Stimulated activated CD4-positive, alpha-beta T cell treated with anti-CD3 and anti-CD28 coated beads, Interleukin-15, amount 100 ng/mL, for 1 hour (primary cell): ENCODE measurements at places on chromosomes 11 and 22.

DNA sequence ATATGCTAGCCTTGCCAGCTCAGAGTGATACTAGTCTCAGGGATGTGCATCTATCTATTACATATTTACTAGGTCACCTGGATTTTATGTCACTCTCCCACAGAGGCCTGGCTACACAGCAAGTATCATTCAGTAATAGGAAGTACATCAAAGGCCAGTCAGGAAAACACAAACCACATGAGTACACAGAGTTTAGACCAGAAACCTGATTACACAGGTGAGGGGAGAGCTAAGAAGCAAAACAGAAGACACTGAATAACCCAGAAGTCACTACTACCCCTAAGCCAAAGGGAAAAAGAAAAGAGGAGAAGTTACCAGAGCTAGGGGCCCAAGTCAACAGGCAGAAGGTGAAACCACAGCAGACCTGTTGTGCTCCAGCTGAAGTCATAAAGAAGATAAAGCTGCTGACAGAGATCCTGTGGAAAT lies 13.3 kb downstream of the LPXN start:
- DNase-seq, result no peak

- DNase-seq, result peak; percentile 19
Measured at GRCh38 chr22:39343259-39344045, 6.3 kb upstream of the SYNGR1 start.

GRCh38 chr22:23063539-23064380 lies 6.6 kb upstream of the GNAZ start:
- DNase-seq, result no peak

DNA sequence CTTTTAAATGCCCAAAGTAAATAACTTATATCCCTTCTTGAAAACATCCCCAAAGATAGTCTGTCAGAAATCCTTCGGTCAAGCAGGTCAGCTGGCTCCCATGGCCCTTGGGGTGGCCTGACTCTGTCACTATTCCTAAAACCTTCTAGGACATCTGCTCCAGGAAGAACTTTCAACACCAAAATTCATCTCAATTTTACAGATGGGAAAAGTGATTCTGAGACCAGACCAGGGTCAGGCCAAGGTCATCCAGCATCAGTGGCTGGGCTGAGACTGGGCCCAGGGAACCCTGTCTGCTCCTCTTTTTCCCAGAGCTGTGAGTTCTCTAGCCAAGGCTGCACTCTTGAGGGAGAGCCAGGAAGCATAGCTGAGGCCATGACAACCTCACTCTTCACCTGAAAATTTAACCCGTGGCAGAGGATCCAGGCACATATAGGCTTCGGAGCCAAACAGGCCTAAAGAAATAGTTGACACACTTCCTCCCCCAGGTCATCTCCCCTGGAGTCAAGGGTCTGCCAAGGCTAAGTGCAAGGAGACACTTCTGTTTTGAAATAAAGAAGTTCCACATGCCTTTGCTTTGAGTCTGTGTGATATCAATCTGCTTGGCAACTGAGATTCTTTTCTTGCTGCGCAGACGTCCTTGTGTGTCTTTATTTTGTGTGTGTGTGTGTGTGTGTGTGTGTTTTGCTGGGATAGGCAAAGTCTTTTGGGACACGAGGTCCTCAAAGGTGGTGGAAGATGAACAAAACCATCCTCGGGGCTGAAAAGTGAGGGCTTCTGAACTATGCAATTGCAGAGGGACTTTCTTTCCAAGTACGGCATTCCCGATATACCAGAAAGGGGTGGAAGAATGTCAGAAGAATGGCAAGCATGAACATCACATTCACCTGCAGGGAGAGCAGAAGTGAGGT lies 16.8 kb upstream of the PRG2 start:
- no peak for DNase-seq

GRCh38 chr11:35323076-35323868 lies 96.1 kb downstream of the SLC1A2 start:
- no peak for DNase-seq

DNA sequence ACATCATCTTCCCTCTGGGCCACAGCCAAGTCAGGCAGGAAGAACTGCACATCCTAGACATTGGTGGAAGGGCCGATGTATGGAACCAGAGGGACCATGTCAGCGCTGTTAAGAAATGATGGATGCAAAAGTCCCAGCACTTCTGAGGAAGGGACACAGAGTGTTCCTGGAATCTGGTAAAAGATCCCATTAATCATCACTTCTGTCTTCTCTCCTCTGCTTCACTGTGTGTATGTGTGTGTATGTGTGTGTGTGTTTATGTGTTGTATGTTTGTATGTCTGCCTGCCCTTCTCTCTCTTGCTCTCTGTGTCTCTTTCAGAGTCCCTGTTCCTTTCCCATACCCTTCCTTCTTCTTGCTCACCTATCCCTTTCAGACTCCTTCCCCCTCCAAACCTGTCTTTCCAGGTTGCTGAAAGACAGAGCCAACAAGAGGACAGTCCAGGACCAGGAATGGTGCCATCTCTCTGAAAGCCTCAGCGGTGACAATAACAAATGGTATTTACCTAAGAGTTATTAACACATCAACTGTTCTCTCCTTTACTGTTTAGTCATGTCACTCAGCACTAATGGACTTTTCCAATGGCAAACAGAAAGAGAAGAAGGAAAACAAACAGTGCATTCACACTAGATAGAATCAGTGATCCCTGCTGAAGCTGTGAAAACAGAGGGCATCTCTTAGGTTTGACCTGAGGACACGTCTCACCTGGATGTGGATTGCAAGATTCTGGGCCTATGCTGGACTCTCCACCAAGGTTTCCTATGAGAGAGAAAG lies 47.1 kb downstream of the EHF start:
- DNase-seq, result no peak

DNA sequence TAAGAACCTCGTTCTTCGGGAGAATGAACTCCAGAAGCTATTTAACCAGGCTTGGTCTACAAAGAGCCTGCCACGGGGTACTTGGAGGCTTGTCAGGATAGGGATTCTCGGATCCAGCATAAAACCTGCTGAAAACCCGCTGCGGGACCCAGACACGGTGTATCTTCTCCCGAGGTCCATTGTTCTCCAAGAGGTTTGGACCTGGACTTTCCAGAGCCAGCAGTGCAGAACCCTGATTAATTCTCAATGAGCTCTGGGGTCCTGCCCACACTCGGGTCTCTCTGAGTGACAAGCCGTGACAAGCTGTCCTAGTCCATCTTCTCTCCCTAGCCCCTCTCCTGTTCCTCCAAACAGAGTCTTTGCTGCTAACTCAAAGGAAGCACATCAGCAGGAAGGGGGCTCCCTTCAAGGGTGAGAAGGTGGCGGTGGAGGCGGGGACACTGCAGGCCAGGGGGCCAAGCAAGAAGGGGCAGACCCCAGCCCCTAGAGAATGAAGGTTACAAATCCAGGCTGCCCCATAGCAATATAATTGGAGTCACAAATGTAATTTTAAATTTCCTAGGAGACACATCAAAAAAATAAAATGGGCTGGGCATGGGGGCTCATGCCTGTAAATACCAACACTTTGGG lies 12.2 kb downstream of the SHANK2 start:
- no peak for DNase-seq

DNA sequence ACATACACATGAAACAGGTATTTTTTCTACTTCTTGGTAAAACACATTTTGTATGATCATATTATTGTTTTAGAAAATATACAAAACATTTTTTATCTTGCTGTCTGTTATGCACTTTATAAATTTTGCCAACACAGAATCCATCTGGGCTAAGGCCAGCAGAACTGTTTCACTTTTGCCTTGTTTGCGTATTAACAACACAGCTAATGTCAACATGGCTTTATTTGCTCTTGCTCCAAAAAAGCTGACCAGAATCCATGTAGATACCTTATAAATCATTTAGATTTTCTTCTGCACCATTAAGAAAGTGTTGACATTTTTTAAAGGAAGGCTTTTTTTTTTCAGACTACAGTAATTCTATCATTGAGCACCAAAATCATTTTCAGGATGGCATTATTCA lies 58.1 kb upstream of the PGR start:
- DNase-seq, result no peak

DNA sequence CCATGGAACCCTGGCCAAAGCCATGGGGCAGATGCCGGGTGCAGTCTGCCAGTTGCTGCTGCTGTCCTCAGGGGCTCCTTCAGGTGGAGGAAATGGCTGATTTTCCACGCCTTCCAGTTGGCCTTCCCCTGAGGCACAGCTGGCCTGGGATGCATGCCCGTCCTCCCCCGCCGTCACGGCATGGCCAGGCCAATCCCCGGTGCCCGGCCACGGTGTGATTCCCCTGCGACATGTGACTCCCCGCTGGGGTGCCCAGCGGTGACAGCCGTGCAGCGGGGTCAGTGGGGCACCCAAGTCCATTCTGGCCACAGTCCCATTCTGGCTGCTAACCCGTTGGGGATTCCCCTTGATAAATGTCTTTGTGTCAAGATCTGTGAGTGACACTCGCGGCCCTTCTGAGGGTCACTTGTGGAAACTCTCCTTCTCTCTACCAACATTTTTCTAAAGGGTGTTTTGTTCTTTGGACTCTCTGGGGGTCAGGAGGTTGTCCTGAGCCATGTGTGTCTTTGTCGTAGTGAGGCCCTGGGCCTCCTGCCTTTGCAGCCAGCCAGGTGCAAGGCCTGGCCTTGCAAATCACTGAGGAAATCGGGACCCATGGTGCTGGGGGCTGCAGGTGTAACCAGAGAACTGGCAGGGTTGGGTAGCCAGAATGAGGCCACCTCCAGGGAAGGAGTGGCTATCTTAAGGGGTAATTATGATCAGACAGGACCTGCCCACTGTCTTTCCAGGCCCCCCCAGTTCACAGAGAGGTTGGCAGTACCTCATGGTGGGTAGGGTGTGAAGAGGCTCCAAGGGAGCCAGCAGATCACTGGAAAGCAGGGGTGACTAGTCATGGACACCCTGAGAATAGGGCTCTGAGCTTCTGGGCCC lies 37.1 kb downstream of the KCNQ1OT1 start:
- DNase-seq, result no peak

- DNase-seq, result no peak
Measured at GRCh38 chr22:28279888-28280287, 360.8 kb upstream of the PITPNB start.

GRCh38 chr11:110093407-110094297 lies 460 bp downstream of the ZC3H12C start:
- DNase-seq, result no peak
